Fibroblast of skin of scalp (primary cell): ENCODE measurements at places on chromosomes 1 and 21.

GRCh38 chr1:208004851-208005250 lies 93.9 kb upstream of the CD34 start:
- DNase-seq, result peak; percentile 68

DNA sequence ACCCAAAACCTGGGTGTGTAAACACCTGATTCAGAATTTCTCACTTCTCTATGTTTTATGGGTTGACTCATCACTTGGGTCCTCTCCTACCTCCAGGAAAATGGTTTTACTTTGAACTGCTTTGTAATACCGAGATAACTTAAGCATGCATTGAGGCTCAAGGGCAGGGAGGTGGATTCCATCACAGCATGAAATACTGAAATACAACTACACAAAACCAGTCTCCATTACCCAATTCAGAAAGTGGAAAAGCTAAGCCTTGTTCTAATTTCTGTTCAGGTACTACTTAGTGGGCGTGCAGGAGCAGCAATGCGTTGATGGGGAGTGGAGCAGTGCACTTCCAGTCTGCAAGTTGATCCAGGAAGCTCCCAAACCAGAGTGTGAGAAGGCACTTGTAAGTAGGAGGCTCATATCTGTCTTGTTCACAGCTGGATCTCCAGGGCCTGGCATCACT lies 6.1 kb upstream of the C4BPA start:
- DNase-seq, result no peak

DNA sequence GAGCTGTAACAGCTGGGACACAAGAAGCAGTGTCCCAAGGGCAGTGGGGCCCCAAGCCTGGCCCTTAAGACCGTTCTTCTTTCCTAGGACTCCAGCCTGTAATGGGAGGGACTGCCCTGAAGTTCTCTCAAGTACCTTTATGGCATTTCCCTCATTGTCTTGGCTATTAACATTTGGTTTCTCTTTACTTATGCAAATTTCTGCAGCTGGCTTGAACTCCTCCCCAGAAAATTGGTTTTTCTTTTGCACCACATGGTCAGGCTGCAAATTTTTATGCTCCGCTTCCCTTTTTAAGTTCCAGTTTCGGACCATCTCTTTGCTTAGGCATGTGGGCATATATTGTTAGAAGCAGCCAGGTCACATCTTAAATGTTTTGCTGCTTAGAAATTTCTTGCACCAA lies 3.1 kb upstream of the MROH9 start:
- DNase-seq, result no peak

- DNase-seq, result no peak
Observed at GRCh38 chr1:26125382-26125781, 13.8 kb downstream of the PDIK1L start.

DNA sequence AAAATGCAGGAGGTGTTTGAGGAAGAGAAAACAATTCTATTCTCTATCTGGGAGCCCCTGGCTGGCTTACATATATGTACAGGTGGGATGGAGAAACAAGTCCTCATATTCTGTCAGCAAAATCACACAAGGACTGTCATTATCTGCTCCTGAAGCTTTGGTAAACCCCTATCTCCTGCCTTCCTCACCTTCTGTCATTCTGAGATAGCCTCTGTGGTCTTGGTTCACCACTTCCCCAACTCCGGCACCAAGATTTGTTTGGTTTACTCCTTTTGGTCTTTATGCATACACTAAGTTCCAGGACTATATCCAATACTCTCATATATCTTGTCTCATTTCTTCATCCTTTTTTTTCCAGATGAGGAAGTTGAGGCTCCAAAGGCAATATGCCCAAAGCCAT lies 551.1 kb downstream of the PLPP3 start:
- no peak for DNase-seq

GRCh38 chr1:90155721-90156487 lies 161.0 kb downstream of the ZNF326 start:
- DNase-seq, result no peak

DNA sequence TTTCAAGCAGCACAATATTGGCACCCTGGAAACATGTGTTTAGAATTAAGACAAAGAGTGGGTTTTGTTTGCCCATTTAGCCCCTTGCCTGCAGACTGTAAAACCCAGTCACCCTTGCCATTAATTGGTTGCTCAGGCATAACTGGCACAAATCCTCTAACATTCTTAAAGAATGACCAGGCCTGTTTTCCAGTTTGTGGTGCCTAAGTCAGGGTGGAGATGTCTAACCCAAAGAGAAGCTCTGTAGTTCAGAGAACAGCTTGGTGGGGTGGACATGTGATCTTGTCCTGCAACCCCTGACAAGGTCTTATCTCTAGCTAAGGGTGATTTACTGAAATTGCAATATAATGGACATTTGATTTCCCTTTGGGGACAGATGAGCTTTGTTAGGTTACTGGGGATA lies 8.8 kb upstream of the ANGPTL7 start:
- peak; percentile 70 for DNase-seq

GRCh38 chr1:118123116-118123839 lies 61.8 kb downstream of the SPAG17 start:
- DNase-seq, result no peak

DNA sequence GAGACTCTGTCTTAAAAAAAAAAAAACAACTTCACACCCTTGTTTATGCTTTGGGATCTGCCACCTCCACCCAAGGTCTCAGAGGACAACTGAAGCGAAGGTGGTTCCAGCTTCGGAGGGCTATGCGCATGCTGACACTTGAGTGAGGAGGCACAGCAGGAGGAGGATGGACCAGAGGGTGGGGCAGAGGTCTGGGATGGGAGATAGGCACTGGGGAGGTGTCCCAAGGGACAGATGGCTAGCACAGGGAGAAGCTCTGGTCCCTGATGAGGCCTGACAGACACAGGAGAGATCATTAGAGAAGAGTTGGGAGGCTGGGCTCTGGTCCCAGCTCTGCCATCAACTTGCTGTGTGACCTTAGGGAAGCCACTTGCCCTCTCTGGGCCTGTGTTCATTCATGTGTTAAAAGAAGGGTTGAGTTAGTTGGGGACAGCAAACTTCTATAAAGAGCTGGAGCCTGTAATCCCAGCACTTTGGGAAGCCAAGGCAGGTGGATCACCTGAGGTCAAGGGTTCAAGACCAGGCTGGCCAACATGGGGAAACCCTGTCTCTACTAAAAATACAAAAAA lies 16.8 kb downstream of the E2F2 start:
- DNase-seq, result no peak

- no peak for DNase-seq
Observed at GRCh38 chr1:29936031-29936544, 699.8 kb downstream of the PTPRU start.

- DNase-seq, result no peak
Observed at GRCh38 chr21:42863504-42863870, 15.9 kb downstream of the WDR4 start.

GRCh38 chr1:207754974-207755700 lies 3.3 kb downstream of the CD46 start:
- DNase-seq, result no peak

DNA sequence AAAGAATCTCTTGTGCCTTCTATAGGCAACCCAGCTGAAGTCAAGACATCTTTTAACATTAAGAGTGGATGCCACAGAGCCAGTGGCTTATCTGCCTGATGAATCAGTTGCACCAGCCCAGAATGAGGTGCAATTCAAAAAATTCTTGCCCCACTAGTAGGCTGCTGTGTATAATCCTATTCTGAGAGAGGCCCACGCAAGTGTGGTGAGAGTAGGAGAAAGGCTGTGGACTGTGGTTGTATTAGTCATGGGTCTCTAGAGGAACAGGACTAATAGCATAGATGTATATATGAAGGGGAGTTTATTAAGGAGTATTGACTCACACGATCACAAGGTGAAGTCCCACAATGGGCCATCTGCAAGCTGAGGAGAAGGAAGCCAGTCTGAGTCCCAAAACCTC lies 216.4 kb downstream of the LTN1 start:
- DNase-seq, result peak; percentile 85

DNA sequence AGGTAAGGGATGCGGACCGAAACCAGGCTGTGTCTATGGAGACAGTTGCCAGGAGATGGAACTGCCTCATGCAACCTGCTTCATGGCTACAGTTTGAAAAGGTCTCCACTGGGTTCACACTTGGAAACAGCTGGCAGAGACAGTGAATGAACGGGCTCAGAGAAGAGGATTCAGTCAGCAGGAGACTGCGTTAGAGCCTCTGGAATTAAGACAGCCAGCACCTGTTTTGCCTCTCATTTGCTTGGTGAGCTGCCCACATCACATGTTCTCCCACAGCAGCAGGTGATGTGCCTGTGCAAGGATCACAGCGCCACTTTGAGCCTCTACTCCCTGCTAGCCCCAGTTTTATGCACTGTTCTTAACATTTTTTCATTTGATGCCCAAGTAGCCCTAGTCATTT lies 321.0 kb downstream of the PLPP3 start:
- no peak for DNase-seq

DNA sequence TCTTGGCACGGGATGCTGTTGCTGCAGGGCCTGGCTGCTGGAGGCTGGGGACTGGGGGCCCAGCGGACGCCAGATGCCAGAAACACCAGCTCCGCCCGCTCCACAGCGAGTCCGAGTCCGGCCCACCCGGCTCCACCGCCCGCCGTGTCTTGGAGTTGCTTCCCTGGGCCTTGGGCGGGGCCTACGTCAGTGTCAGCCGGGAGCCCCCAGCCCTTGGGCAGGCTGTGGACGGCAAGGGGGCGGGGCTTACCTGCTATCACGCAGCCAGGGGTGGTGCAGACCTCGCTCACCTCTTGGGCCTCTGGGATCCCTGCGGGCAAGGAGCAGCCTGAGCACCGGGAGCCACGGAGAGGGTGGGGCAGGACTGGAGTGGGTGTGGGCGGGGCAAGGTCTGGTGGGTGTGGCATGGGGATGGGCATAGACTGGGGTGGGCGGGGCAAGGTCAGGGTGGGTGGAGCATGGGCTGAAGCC lies 21.8 kb downstream of the MMEL1 start:
- DNase-seq, result peak; percentile 4

GRCh38 chr1:30743584-30744059 lies 14.0 kb downstream of the LAPTM5 start:
- no peak for DNase-seq

- DNase-seq, result peak; percentile 62
Observed at GRCh38 chr1:245730801-245731200, 576.0 kb downstream of the KIF26B start.

DNA sequence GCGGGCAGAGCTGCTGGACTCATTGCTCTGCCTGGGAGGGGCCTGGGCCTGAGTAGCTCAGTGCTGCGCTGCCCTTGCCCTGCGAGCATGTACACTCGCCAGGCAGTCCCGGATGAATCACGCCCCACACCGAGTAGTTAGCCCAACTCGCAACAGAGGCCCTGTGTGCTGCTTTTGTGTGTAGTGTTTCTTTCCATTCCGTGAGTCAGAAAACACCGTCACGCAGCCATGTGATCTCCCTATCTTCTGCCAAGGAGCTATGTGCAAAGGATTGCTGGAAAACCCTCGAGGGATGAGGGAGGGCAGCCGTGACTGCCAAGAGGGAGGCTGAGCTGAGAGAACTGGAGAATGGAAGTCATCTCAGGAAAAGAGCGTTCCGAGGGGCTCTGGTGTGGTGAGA lies 37.3 kb downstream of the NENF start:
- peak; percentile 92 for DNase-seq

DNA sequence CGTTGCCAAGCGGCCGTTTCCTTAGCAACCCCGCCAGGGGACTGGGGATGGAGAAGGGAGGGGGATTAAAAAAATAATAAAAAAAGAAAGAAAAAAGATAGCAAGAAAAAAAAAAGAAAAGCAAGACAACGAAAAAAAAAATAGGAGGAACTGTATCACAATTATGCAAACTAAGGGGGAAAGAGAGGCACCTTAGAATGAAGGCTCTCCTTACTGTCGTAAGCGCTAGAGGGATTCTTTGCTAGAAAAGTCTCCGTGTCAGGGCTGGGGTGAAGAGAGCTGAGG lies 625 bp upstream of the NEGR1 start:
- no peak for DNase-seq

GRCh38 chr1:68409426-68409825 lies 40.3 kb downstream of the RPE65 start:
- peak; percentile 3 for DNase-seq

GRCh38 chr1:159895286-159895685 lies 4.7 kb downstream of the CFAP45 start:
- DNase-seq, result no peak
